ENCODE measurements at places on chromosomes 2 and 18.

DNA sequence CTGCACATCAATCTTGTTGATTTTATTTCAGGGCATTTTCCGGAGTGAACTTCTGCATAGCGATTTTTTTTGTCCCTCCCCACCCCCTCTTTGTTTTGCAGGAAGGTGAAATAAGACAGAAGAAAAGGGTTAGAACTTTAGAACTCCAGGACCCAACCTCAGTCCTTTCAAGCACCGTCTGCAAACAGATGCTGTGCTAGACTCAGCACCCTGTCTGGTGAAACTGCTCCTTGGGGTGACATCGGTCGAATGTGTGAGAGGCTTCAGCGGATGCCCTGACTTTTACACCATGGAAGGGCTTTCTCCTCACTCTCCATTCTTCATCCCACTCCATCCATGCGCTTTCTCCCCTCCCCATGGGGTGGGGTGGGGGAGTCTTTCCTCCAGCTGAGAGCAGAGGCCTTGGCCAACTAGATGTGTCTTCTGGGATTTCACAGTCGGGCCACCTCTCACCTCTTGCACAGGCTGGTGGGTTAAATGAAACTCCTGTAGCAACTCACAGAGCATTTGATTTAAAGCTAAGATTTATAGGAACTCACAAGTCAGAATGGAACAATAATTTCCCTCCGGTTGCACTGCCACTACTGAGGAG lies 43.3 kb upstream of the EDAR start:
- DNase-seq: no peak

DNA sequence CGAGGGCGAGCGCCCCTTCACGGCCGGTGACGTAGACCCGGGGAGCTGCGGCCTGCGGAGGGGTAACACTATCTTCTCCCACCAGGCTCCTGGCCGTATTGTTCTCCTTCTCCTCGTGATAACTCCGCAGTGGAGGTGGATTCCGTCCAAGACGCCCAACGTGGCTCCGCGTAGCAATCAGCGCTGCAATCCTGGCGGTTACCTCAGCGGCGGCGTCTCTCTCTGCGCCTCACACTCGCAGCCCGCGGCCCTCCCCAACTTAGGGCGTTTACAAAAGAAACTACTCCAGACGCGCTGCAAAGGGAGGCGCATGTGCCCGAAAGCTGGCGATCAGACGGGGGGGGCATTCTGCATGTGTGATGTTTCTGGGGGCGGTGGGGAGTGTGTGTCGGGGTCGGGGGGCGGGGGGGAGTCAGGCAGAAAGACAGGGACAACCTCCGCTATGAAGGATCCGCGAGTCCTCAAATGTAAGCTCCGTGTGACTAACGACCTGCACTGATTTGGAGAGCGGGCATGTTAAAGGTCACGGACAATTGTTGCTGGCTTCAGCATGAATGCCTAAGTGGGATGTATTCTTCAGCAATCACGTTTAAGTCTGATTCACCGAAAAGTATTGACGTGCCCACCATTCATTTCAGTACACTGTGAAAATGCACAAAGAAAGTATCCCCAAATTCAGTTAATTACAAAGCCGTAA lies 1.3 kb upstream of the ZNF516 start:
- peak; percentile 55 for DNase-seq

DNA sequence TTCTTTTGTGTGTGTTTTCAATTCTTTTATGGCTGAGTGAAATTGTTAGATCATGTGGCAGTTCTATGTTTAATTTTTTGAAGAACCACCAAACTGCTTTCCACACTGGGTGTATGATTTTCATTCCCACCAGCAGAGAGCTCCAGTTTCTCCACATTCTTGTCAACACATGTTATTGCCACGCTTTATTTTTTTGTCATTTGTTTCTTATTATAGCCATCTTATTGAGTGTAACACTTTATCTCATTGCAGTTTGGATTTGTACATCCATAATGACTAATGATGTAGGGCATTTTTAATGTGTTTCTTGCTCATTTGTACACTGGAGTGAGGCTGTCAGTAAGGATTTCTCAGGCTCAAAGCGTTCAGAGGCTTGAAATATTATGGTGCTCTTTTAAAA lies 184.2 kb downstream of the PIEZO2 start:
- DNase-seq: no peak

DNA sequence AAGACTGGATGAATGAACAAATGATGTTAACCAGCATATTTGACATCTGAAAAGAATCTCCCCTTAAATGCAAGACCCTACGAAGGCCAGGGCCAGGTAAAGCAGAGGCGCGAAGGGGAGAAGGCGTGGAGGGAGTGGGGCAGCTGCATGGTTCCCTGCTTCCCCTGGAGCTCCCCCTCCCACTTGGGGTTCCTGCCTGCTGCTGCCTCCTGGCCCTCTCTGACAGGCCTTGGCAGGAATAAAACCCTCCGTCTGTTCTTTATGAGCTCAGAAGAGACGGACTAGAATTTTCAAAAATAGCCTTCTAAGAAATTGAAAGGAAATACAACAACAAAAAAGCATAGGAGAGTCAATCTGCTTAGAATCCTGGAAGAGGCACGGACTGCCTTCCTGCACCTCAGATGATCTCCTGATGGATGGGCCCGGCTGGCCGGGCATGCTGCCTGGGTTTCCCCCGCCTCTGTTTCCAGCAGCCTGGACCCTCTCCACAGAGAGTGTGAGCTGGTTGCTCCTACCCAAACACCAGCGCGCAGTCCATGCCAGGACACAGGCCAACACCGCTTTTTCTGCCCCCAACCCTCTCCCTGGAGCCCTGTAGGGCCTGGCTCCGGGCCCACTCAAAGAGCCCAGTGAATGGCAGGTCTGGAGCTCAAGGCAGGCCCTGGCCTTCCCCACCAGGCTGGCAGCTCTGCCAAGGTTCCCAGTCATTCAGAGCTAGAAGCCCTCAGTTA lies 23.9 kb downstream of the CFAP65 start:
- DNase-seq: no peak

DNA sequence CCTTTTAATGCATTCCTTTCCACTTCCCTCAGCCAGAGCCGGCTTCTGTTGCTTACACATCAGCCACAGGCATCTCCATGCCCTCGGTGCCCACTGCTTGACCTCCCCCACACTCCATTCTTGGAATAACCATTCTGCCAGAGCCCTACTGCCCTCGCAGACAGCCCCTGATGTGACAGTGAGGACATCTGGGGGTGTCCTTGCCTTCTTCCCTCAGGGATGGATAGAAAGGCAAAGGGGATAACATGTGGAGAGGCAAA lies 6.4 kb upstream of the NPPC start:
- no peak for DNase-seq

GRCh38 chr2:236348279-236348678 lies 84.1 kb upstream of the ASB18 start:
- DNase-seq: no peak

DNA sequence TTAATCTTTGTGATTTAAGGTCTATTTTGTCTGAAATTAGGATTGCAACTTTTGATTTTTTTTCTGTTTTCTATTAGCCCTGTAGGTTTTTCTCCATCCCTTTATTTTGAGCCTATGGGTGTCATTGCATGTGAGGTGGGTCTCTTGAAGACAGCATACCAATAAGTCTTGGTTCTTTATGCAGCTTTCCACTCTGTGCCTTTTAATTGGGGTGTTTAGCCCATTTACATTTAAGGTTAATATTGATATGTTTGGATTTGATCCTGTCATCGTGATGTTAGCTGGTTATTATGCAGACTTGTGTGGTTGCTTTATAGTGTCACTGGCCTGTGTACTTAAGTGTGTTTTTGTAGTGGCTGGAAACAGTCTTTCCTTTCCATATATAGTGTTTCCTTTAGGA lies 17.7 kb downstream of the EHBP1 start:
- DNase-seq: no peak

- no peak for DNase-seq
These were observed 1.2 kb downstream of the KIF5C start for GRCh38 chr2:148876202-148876594.

DNA sequence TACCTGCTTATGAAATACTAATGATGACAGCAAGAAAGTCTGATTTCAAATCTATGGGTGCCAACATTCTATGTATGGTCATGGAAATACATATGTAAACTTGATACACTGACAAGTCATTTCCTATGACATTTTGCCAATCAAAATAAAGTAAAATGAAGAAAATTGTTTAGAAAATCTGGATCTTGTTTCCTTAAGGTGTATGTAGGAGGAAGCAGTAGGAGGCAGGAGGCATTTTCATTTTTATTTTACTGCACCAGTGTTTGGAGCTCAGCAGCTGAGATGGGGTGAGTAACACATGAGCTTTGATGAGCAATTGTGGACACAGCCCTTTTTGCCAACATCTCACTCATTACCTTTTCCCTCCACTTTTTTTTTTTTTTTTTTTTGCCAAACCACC lies 167.0 kb downstream of the AFF3 start:
- no peak for DNase-seq

- no peak for DNase-seq
These were observed 45.5 kb upstream of the CAB39 start for GRCh38 chr2:230666885-230667712.

DNA sequence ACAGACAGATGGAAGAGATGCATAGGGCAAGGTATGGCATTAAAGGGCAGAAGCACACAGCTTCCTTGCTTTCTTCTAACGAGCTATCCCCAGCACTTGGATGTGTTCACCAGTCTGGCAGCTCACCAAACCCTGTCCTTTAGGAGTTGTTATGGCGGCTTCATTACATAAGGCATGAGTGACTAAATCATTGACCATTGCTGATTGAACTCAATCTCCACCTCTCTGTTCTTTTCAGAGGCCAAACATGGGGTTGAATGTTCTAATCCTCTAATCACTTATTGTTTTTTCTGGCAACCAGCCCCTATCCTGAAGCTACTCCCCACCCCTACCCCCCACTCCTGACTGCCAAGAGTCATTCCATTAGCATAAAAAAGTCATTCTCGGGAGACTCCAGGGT lies 301.8 kb downstream of the XIRP2 start:
- no peak for DNase-seq

DNA sequence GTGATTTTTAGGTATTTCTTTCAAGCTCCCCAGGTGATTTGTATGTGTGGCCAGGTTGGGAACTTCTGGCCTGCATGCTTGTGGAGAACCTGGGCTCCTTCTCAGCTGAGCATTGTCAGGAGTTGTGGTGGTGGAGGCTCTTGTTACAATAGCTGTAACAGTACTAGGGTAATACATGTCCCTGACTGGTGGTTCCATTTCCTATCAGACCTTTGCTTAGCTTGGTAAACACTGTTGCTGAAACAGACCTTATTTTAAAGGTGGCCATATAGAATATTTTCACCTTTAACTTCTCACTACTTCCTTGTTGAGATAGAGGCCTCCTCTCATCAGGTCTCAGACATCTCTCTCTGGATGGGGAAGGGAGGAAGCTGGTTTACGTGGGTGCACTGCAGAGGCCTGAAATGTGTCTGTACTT lies 79.2 kb downstream of the SETBP1 start:
- no peak for DNase-seq

- DNase-seq: no peak
These were observed 118.3 kb upstream of the NDUFV2 start for GRCh38 chr18:8984131-8984721.

DNA sequence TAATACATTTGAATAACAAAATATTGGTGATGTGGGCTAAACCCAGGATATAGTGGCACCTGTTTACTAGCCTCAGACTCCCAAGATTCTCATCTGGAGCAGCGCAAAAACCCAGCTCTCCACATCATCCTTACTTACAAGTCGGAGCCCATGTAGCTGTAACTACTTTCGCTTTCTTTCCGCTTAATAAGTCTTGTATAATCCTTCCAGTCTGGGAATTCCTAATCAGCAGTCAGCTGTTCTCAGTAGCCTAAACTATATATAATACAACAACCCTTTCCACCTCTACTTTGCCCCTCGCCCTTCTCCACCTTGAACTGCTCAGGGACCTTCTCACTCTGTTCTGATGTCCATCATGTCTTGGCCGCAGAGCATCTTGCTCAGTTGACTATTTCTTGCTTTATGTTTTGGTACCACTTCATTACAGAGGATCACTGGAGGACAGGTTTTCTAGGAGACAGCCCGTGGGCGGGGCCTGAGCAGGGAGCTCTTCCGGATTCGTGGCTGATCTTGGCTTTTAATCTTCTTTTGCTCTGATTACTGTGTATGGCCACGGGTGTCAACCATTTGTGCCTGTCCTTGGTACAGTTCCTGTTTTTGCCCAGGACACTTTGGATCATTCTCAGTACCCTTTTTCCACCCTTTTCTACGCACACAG lies 119.9 kb upstream of the SERTAD2 start:
- no peak for DNase-seq

- DNase-seq: no peak
These were observed 547.9 kb upstream of the ID2 start for GRCh38 chr2:8133913-8134472.

- no peak for DNase-seq
These were observed at the start of gene SULT6B1 for GRCh38 chr2:37188570-37188969. Gene SULT6B1 (minus strand): TSS chr2:37188670. CDS start chr2:37188640, 30 bp downstream.

GRCh38 chr2:210049831-210050230 lies 47.4 kb downstream of the RPE start:
- no peak for DNase-seq

- DNase-seq: no peak
These were observed 51.0 kb upstream of the GORASP2 start for GRCh38 chr2:170878066-170878465.

DNA sequence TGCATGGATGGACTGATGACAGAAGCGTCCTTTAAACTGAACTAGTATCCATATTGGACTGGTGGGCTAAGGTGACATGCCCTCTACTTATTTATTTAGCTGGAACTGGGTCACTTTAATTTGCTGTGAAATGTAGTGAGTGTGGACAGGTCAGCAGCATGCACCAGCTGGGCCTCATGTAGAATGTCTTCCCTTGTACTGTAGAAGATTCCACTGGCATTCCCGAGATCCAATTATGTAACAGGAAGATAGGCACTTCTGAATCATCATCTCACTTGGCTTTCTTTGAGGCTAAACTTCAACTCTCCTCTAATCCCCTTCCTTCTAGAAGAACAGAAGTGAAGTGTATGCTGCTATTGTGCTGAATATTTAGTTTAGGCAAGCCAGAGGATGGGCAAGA lies 296.2 kb downstream of the SLC8A1 start:
- DNase-seq: no peak

GRCh38 chr2:85419009-85419675 lies 628 bp downstream of the SH2D6 start:
- DNase-seq: peak; percentile 26

GRCh38 chr2:80002112-80002511 lies 302.4 kb downstream of the LRRTM1 start:
- DNase-seq: no peak

DNA sequence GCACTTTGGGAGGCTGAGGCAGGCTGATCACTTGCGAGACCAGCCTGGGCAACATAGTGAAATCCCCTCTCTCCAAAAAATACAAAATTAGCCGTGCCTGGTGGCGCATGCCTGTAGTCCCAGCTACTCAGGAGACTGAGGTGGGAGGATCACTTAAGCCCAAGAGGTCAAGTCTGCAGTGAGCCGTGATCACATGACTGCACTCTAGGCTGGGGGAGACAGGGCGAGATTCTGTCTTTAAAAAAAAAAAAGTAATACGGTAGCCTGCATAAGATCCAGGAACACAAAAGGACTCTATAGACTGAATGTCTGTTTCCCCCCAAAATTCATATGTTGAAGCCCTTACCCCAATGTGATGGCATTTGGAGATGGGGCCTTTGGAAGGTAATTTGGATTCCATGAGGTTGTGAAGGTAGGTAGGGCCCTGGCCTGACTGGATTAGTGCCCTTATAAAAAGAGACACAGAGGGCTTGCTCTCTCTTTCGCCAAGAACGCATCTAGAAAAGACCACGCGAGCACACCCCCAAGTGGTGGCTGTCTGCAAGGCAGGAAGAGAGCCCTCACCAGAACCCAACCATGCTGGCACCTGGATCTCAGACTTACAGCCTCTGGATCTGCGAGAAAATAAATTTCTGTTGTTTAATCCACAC lies 17.0 kb downstream of the MBOAT2 start:
- DNase-seq: peak; percentile 58

Data from NCI-H526 (cell line).